Kidney capillary endothelial cell (primary cell): ENCODE measurements at places on chromosomes 16 and 17.

- DNase-seq: no peak
These were observed 36.2 kb downstream of the PRMT7 start for GRCh38 chr16:68346892-68347480.

- DNase-seq: no peak
These were observed 118.3 kb upstream of the ADAMTS18 start for GRCh38 chr16:77553130-77553529.

DNA sequence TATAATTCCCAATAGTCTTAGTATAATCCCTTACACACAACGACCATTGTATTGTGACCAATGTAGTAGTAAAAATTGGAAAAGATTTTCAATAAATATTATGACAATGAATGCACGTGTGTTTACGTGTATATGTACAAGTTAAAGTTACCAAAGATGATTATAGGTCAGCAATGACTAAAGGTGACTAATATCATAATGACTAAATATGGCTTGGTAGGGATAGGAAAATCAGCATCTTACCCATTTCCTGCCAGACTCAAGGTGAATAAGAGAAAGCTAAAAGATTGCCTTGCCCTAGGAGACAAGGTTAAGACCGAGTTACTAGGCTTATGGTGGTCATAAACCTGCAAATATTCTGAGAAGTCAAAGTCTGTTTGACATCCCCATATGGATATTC, 34.4 kb downstream of the CPD start:
- DNase-seq: peak; percentile 68

DNA sequence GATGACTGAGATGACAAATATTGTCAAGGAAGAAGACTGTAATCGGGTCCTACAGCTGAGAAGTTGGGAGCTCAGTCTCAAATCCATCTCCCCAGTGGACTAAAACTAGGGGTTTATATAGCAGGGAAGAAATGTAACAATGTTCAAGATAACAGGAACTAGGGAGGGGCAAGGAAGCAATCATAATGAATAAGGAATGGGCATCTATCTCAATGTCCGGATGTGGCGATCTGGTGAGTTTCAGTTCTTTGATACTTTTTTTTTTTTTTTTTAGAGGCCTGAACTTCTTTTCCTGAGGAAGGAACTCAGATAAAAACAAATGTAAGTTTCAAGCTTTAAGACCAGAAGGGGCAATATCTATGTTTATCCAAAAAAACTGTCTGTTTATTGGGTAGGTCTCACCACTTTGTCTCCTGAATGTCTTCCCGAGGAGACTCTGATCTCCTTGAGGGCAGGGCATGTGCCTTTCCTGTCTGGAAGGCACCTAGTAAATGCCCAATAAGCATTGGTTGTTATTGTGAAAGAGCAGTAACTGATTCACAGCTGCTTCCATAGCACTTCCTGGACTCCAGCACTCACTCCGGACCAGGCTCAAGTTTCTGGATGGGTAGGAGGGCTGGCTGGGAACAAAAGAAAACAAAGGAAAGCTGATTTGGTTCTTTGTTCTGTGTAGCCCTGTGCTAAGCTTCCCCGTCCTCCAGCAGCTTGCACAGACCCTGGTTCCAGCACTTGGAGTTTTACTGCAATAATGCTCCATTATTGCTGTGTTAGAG, 51.9 kb downstream of the MEOX1 start:
- no peak for DNase-seq

- no peak for DNase-seq
These were observed 321.9 kb upstream of the PMFBP1 start for GRCh38 chr16:72493716-72494415.

DNA sequence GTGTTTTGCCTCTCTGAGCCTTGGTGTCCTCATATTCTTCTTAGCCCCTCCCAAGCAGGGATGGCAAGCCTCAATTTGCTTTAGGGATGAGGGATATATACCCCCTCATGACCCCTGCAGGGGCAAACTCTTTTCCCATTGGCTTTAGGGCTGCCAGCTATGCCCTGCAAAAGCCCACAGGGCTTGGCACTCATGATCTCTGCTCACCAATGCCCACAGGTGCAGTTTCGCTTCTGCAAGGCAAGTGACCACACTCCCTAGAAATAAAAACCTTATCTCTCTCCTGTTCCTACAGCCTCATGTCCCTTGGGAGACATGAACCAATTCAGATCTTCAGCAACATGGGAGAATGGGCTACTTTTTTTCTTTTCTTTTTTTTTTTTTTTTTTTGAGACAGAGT, 8.8 kb downstream of the BEAN1 start:
- no peak for DNase-seq

DNA sequence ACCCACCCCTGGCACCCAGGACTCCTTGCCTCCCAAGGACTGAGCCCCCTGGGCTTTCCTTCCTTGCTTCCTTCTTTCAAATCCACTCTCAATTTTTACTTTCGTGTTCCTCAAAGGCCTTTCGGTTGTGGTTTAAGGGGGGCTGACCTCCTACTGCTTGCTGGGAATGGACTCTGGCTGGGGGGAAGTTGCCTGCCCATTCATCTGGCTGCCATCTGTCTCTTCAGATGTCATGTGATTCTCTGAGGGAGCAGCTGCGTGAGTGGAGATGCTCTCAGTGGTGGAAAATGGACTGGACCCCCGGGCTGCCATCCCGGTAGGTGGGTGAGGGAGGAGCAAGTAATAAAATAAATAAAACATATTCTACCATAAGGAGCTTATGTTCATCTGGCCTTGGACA, 93.8 kb upstream of the RPRML start:
- no peak for DNase-seq

DNA sequence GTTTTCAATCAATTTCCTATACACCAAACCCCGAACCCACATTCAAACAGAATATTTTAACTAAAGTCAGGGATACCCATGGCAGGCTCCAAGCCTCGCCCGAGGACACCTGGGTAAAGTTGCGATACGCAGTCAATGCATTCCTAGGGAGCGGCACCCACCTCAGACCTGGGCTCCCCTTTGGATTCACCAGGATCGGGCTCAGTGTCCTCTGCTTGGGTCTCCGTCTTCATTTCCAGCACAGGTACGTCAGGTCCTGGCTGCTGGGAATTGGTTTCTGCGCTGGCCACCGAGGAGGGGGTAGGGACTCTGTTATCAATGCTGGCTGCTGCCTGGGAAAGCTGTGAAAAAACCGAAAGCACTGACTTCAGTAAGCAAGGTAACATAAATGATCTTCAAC, 51.7 kb upstream of the TRAP1 start:
- DNase-seq: no peak

GRCh38 chr16:3573146-3573815, 3.9 kb downstream of the NLRC3 start:
- no peak for DNase-seq

DNA sequence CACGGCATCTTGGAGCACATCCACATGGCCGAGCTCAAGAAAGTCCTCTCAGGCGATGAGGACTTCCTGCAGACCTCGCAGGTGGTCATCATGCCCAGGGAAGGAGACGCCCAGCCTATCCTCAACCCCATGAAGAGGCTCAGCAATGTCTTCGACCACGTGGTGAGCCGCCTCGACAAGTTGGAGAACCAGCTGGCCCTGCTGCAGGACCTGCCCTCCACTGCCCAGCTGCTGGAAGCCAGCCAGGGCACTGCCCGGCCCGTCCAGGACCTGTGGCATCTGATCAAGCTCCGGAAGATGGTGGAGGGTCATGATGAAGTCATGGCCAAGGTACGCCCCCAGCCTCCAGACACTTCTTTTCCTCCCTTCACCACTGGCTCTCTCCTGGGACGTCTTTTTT, 440 bp downstream of the C16orf96 start:
- DNase-seq: no peak

DNA sequence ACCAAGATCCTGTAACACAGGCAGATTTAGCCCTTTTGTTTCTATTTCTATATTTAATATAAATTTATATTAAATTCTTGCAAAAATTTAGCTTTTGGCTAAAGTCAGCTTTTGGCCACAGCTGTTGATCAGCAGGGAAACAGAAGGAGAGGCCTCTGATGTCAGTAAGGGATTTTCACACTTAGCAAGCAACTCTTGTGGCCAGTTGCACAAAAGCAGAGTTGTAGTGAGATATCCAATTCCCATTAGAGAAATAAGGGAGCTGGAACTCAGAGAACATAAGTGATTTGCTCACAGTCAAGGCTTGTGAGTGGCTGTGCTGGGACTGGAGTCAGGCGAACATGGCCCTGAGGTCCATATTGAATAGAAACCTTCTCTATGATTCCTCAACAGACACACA, 16.7 kb upstream of the HEATR6 start:
- no peak for DNase-seq

DNA sequence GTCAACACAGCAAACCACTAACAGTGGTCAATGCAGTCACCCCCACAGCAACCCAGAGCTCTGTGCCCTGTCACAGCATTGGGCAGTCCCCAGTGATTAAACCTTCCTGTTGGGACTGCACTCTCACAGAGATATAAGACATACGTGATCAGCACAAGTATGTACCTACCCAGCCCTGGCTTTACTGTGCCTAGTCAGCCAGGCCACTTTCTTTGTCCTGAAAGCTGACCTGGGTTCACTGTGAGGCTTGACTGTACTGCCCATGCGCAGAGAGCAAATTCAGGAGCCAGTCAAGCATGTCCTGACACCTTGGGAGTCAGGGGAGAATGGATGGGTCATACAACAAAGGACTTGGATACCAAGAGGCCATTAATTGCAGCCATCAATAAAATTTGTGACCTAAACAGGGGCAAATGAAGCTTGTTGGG, 10.9 kb upstream of the TMEM170A start:
- no peak for DNase-seq

DNA sequence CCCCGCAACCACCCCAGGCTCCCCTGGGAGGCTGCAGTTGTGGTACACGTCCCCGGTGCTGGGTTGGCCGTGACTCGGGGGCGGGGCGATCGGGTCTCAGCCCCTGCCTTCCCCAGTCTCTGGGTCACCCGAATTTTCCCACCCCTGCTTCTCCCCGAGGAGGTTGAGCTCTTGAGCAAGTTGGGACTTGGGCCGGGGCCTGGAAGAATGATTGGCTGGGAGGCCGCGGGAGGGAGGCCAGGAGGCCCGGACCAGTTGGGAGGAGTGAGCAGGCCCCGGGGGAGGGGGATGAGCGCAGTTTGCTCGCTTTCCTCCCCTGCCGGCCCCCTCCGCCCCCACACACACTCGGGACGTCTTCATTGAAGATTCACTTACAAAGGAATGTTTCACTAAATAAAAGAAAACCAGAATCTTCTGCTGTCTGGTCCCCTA, 4.5 kb upstream of the HEXIM1 start:
- DNase-seq: no peak

GRCh38 chr16:80105160-80105559, 435.6 kb upstream of the DYNLRB2 start:
- no peak for DNase-seq

DNA sequence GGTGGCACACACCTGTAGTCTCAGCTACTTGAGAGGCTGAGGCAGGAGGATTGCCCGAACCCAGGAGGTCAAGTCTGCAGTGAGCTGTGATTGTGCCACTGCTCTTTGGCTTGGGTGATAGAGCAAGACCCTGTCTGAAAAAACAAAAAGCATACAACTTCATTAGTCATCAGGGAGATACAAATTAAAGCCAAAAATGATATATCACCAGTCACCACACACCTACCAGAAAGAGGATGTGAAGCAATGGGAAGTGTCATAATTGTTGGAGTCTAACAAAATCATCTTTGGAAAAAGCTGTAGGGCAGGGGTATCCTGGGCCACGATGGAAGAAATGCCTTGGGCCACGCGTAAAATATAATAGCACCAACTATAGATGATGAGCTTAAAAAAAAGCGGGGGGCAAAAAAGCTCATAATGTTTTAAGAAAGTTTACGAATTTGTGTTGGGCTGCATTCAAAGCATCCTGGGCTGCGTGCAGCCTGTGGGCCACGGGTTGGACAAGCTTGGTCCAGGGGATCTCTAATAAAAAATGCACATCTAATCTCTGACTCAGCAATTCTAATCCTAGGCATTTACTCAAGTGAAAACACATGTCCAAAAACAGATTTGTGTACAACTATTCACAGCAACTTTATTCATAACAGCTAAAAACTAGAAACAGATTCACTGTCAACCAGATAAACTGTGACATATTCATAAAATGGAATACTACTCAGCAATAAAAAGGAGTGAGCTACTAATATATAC, 65.9 kb downstream of the HIC1 start:
- no peak for DNase-seq

DNA sequence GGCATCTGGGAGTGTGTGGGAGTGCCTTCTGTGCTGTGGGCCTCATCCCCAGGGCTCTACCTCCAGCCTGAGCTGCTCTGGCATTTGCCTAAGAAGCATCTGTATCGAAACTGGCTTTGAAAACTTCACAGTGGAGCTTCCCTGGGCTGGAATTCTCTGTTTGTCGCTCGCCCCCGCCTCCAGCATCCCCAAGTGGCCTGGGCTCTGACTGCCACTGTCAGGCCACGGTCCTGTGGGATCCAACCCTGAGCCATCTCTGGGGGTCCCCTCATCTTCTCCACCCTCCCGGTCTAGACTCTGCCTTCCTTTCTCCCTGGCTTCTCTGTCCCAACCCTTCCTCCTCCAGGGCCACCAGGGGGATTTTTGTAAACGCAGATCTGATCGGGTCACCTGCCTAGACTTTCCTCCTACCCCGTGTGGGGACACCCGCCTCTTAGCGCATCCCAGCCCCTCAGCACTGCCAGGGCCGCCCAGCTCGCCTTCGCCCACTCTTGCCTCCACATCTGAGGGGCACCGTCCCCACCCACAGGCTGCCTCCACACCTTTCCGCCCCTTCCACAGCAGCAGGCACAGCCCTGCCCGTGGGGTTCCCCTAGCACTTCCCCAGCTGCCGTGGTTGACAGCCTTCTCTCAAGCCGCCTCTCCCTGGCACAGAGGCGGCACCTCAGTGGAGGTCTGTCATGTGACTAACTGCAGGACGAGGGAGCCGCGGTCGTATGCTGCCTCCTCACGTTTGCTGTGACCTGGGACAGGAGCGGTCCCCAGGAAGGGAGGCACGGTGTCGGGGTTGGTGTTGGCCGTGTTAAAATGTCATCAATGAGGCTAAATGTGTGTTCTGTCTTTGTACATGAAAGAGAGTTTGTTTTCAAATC, 12.0 kb downstream of the TBC1D24 start:
- no peak for DNase-seq

DNA sequence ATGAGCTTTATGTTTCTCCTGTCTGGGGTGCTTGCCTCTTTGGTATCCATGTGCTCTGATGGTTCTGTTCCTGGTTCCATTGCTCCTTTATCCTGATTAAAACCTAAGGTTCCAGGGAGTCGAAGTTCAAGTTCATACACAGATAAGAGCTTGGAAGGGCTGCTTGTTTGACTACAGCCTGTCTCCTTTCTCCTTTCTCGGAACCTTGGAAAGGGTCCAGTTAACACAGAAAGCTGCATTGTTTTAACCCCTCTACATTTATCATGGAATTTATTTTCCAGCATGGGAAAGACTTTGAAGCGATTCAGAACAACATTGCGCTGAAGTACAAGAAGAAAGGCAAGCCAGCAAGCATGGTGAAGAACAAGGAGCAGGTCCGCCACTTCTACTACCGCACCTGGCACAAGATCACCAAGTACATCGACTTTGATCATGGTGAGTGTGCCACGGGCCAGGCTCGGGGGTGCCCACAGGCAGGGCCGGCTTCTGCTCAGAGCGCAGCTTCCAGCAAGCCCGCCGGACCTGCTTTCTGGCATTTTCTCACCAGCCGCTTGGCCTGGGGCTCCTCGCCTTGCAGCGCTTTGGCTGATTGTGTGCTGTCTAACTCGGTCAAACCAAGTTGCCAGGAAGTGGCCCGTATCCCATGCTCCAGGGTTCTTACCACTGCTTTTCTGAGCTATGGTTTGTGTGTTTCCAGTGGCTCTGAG, 19.9 kb downstream of the CRAMP1 start:
- no peak for DNase-seq
